ENCODE measurements at places on chromosomes 1 and 21.

DNA sequence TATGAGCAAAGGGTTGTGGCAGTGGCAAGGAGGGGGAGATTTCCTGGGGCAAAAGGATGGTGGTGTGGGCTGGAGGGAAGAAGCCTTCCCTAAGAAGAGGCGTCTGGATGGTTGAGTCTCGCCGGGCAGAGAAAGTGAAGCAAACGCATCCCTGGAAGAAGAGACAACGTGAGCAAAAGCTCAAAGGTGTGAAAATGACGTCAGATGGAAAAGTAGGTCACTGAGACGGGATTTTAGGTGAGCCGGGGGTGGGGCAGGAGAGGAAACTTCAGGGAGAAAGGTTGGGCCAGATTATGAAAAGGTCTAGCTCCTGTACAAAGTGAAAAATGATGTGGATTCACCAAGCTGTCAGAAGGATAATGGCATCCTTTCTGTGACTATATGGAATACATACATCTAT lies 95.3 kb upstream of the KCNE2 start:
- no peak for DNase-seq

- DNase-seq: no peak
Observed at GRCh38 chr1:119133987-119134386, 6.5 kb downstream of the WARS2 start.

GRCh38 chr1:180080439-180080838 lies 74.2 kb upstream of the QSOX1 start:
- no peak for DNase-seq

DNA sequence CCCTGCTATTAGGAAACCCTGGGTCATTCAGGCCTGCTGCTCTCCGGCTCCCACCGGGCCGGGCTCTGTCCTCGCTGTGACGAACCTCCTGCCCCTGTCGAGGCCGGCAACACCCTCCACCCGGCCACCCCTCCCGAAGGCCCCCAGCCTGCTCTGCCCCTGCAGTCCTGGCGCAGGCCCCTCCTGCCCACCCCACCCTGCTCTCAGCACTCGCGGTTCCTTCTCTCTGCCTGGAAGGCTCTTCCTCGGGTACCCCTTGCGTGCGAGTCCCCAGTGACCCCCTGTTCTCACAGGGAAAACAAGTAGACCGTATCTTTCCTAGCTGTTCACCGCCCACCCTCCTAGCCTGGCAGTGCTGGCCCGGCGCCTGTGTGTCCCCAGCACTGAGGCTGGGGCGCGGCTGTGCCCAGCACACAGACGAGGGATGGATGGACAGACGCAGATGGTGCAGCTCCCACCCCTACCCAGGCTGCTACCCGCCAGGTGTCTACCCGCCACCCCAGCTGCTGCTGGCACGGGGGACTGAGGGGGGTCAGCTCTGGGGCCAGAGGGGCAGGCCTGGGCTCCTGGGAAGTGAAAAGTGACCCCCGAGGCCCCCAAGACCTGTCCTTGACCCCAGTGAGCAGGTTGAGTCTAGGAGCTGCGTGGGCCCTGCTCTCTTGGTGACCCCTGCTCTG lies 3.1 kb upstream of the VWA1 start:
- DNase-seq: no peak

GRCh38 chr1:159179906-159180305 lies 8.5 kb downstream of the CADM3 start:
- DNase-seq: no peak

DNA sequence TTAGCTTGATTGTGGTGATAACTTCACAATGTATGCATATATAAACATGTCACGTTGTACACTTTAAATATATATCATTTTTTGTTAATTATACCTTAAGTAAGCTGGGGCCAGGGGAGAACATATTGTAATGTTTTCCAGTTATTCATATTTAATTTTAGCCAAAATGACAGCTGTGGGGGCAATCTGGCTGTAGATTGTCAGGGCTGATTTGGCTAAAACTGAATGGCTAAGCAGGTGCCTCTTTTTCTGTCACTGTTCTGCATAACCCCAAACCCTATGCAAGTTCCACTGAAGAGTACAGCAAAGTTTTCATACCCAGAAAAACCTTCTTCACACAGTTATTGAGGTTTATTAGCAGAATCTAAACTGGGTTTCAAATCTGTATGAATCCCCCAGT lies 318.2 kb downstream of the PTPRC start:
- DNase-seq: no peak
